ENCODE measurements at places on chromosomes 3 and 15. TPM values are rescaled to one million over a fixed set of nuclear protein-coding genes. Genes with fewer than 3 reads are reported as not detected.

The EID1 gene
- total RNA-seq, result 84.5 TPM

The SLC9C1 gene
- total RNA-seq, result not detected

The VPS13C gene
- total RNA-seq, result 66.7 TPM

The SMCO1 gene
- total RNA-seq, result not detected

The RPS27L gene
- 158 TPM for total RNA-seq

The MEGF11 gene
- not detected for total RNA-seq

The TRIM71 gene
- total RNA-seq, result not detected

The ZNF80 gene
- not detected for total RNA-seq

The INKA1 gene
- 3.2 TPM for total RNA-seq

The PDZRN3 gene
- total RNA-seq, result 52.8 TPM

The XCR1 gene
- 0.16 TPM for total RNA-seq

The SUSD5 gene
- 0.26 TPM for total RNA-seq

The RHOV gene
- not detected for total RNA-seq

The AP3B2 gene
- total RNA-seq, result 0.84 TPM

The LMOD3 gene
- total RNA-seq, result 0.10 TPM

The PIK3CA gene
- 68.3 TPM for total RNA-seq

The CTXND1 gene
- not detected for total RNA-seq

The RBM6 gene
- 79.6 TPM for total RNA-seq

The FEM1B gene
- total RNA-seq, result 48.7 TPM

The SOX14 gene
- not detected for total RNA-seq

The DNAH12 gene
- total RNA-seq, result 0.06 TPM

The RTP1 gene
- total RNA-seq, result not detected

The CKMT1B gene
- total RNA-seq, result 2.2 TPM

The CHSY1 gene
- total RNA-seq, result 53.5 TPM

The EFCC1 gene
- total RNA-seq, result 1.8 TPM

The ABHD17C gene
- 5.0 TPM for total RNA-seq

Data from mesenteric fat pad (tissue), 1 donor.